ENCODE measurements at places on chromosomes 13 and 19.

- DNase-seq = no peak
Measured at GRCh38 chr19:48807590-48808308, 3.1 kb downstream of the BCAT2 start.

GRCh38 chr13:104522235-104523072 is 1456.2 kb upstream of the SLC10A2 start:
- DNase-seq = no peak

DNA sequence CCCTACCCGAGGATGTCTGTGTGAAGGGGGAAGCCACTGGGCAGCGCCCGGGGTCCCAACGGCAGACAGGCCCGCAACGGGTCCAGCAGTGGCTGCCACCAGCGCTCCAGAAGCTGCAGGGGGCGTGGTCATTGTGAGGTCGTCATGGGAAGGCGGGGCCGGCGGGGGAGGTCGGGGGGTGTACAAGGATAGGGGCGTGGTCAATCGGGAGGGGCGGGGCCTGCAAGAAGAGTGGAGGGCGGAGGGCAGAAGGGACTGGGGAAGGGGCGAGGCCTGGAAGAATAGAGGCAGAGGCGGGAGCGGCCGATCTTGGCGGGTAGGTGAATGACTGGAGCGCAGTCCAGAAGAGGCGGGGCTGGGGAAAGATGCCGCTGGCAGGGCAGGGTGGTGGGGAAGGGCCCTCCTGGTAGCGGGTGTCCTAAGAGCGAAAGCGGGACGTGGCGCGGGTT is 4.4 kb downstream of the FUZ start:
- no peak for DNase-seq

DNA sequence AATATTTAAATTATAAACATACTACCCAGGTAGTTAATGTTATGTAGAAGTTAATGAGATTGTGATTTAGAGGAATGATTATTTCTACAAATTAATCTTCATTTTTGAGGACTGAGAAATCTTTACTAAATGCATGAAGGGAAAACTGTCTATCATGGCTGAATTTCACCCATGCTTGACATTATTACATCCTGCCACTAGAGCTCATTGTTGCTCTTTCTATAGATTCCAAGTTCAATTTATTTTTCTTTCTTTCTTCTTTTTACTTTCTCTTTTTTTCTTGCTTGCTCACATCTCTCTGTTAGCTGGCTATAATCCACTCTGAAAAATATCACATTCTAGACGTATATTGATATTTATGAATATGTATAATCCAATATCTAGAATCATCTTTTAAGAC is 505.0 kb upstream of the KLHL1 start:
- no peak for DNase-seq

DNA sequence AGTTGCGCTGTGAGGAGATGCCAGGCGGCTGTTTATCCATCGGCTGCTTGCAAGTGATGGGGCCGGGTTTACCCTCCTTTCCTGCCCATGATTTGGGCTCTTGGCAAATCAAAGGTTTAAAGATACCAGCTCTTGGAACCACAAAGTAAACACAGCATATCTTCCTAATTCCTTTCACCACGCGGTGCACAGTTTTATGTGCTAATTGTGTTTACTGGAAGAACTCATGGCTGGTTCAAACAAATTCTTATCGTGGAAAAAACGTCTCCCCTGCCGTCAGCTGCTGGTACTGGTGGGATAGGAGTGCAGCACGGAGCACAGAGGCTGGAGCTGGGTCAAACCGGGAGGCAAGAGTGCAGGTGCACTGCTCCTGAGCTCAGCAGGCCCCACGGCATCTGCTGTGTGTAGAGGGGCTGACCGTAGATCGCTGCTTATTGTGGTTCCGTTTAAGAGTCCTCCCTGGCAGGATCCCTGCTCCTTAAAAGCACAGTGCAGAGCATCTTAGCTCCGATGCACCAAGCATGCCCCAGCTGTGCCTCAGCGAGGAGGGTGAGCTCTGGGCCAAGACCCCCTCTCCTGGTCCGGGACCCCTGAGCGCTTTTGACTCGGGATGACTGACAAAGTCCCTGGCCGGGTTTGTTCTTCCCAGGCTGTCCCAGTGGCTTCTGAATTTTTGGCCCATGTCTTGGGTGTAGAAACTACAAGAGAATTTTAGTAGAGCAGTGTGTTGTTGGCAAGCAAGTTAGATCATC is 51.3 kb upstream of the GAS6 start:
- no peak for DNase-seq

DNA sequence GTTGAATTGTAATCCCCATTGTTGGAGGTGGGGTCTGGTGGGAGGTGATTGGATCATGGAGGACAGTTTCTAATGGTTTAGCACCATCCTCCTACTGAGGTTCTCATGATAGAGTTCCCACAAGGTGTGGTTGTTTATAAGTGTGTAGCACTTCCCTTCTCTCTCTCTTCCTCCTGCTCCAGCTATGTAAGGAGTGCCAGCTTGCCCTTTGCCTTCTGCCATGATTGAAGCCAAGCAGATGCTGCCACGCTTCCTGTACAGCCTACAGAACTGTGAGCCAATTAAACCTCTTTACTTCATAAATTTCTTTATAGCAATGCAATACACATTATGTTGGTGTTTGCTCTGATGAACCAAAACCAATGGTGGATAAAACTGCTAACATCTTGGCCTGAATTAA is 238.2 kb downstream of the EFNB2 start:
- no peak for DNase-seq

DNA sequence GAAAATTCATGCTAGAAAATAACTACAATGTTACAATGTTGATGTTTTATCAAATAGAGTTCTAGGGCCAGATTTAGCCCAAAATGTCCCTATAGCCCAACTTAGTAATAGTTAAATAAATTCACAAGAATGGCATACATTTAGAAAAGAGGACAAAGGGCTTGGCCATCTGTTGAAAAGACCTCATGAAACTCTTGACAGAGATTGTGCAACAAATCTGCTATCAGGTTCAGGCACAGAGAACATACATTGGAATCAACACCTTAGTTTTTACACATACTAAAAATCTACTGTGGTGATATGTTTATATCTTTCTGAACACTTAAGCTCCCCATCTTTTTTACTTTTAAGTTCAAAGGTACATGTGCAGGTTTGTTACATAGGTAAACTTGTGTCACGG is 298.3 kb upstream of the DACH1 start:
- DNase-seq = no peak

- DNase-seq = no peak
Measured at GRCh38 chr13:24741016-24741662, 22.8 kb upstream of the RNF17 start.

- DNase-seq = no peak
Measured at GRCh38 chr19:7869910-7870511, 4.2 kb downstream of the PRR36 start.

DNA sequence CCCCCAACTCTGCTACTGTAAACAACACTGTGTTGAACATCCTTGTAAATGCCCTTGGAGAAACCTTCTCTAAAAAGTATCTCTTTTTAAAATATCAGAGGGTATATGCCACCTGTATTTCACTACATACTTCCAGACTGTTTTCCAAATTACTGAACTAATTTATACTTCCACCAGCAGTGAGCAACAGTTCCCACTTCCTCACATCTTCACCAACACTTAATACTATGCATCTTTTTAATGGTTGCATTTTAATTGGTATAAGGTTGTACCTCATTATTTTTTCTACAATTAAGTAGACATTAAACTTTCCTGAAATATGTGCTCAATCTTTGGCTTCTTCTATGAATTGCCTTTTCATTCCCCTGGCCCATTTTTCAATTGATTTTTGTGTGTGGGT is 21.8 kb downstream of the CLEC4M start:
- no peak for DNase-seq

GRCh38 chr13:66858163-66858562 is 372.0 kb downstream of the PCDH9 start:
- DNase-seq = no peak

DNA sequence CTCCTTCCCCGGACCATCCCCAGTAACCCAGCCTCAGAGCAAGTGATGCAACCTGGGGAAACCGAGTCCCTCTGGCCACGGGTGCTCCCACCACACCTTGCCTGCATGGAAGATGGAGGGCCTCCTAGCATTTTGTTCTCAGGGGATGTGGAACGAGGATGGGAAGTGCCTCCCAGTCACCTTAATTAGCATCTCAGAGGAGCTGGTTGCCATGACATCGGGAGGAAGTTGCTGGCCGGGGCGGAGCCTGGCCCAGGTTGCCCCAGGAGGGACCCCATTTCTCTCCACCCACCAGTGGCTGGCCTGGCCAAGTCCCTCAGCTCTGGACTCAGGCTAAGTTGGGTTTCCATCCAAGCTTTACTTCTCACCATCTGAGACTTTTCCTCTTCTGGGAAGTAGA is 24.1 kb upstream of the PTPRS start:
- DNase-seq = no peak

DNA sequence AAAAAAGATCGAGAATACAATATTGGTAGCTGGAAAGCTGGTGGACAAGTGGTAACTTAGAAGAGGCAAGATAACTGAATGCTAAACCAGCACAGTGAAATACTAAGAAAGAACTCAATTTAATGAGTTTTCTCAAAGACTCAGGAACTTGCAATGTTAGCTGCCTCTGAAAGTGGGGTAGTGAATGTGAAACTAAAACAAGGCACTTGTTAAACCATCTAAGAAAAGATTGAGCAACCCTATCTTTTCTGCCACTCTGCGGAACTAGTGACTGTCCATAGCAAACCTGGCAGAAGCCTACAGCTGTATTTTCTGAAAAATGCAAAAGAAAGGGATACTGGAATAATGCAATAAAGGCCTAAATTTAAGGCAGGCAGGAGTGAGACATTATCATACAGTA is 1574.4 kb upstream of the PRR20A start:
- DNase-seq = no peak

- no peak for DNase-seq
Measured at GRCh38 chr13:34623331-34623730, 318.7 kb upstream of the NBEA start.

GRCh38 chr13:91504216-91504615 is 105.8 kb downstream of the GPC5 start:
- no peak for DNase-seq
